ENCODE measurements at places on chromosomes 13 and 19.
A peak's percentile ranks its signal among the peaks of the same experiment; 100 is the strongest.

DNA sequence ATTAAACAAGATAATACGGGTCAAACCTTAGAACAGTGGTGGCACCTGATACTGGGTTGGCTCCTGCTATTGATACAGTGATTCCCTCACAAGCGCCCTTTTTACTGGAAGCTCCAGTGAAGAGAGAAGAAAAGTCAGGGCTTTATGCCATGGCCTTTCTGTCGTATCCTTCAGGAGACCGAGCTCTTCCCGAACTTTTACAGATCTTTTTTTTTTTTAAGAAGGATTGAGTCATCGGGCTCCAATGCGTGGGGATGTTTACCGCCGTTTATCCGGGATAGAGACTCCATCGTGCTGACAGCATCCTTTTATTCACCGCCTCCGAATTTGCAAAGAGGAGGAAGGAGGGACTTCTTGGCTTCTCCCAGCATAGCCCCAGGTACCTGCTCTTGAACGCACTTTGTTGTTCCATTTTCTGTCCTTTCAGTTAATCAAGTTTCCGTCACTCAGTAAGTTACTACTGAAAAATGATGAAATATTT, 574 bp downstream of the ZNF227 start:
- DNase-seq, result no peak

GRCh38 chr13:90680826-90681225, 666.7 kb upstream of the MIR17HG start:
- DNase-seq, result no peak

GRCh38 chr19:9342610-9343304, 18.8 kb downstream of the ZNF559 start:
- DNase-seq, result no peak

- no peak for DNase-seq
Observed at GRCh38 chr13:41568143-41568971, 111.0 kb downstream of the RGCC start.

GRCh38 chr13:110345701-110346100, 38.6 kb downstream of the COL4A2 start:
- no peak for DNase-seq

GRCh38 chr13:24618011-24618955, 61.9 kb upstream of the ATP12A start:
- DNase-seq, result no peak

DNA sequence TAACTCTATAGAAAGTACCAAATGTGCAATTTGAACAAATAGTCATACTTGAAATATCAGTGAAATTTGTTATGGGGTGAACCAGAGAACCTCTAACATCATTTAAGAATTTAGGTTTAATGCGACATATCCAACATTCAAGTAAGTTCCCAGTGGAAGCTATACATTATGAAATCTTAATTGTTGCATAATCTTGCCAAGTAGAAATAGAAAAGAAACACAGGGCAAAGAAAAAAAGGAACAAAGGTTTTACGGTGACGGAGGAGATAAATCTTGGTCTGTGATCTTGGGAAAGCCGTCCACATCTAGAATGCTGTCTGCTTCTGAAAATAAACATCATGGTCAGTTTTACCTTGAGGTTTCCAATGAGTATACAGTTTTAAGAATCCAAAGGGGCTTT, 445.7 kb downstream of the RFC3 start:
- DNase-seq, result no peak

GRCh38 chr19:44737238-44738071, 11.1 kb upstream of the BCL3 start:
- no peak for DNase-seq

DNA sequence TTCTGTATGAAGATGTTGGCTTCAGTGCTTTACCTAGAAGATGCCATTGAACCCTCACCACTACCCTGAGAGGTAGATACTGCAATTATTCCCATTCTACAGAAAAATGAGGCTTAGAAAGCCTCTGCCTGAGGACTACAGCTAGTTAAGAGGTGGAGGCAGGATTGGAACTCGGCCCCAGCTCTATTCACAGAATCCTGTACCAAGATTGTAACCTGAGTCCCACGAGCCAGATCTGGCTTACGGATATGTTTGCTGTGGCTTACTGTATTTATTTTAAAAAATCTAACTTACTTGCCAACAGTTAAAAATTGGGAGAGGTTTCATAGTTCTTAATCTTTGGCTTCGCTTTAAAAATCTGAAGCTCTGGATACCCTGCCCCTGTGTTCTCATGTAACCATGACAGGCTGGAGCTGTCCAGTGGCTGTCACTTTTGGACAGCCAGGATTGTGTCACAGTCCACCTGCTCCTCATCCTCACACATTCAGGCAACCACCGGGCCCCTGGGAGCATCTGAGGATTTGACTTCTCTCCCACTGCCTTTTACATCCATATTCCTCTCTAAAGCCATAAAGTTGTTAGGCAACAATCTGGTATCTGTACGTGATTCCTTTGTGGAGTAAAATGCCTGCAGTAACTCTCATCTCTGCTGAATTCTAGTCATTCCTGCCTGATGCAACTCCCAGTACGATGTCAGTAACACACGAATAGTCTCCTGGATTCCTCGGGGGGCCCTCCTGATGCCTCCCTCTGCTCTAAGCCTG, 160.8 kb upstream of the SERP2 start:
- DNase-seq, result no peak

- peak; percentile 23 for DNase-seq
Observed at GRCh38 chr13:113078902-113079780, 26.4 kb upstream of the F7 start.

GRCh38 chr13:26977541-26977940, 194.1 kb downstream of the USP12 start:
- no peak for DNase-seq

- DNase-seq, result no peak
Observed at GRCh38 chr19:19956434-19957075, 55.8 kb downstream of the ZNF93 start.

DNA sequence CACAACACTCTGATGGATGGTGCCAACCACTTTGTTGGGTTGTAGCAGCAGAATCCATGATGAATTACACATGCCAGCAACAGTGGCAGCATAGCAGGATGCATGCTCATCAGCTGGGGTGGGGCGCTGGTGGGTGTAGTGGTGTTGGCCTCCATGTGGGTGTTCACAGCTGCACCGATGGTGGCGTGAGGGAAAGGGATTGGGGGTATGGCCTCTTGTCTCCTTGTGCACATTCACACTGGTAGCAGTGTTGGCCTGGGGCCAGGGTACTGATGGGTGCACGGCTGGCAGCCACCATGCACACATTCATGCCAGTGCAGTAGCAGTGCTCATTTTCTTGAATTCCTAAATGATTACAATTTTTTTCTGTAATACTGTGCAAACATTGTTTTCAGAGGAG, 2748.8 kb upstream of the PCDH20 start:
- no peak for DNase-seq

DNA sequence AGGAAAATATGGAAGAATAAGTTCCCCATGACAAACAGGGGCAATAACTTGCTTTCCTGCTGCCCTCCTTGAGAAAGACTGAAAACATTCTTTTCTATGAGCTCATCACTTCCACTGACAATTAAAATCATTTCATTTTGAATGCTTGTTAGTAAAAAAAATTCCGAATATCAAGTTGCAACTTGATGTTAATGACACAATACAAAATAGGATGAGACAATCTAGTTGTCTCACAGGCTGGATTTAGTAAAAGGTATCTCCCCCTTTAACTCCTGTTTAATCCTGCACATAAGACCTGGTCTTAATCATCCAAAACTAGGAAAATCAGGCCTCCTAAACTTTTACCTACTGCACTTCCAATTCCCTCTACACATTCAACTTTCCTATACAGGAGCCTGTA, 24.7 kb downstream of the IRS2 start:
- DNase-seq, result no peak

- DNase-seq, result no peak
Observed at GRCh38 chr19:51367255-51367564, 1.0 kb upstream of the ETFB start.

- DNase-seq, result no peak
Observed at GRCh38 chr13:24008679-24009078, 111.4 kb upstream of the C1QTNF9B start.

DNA sequence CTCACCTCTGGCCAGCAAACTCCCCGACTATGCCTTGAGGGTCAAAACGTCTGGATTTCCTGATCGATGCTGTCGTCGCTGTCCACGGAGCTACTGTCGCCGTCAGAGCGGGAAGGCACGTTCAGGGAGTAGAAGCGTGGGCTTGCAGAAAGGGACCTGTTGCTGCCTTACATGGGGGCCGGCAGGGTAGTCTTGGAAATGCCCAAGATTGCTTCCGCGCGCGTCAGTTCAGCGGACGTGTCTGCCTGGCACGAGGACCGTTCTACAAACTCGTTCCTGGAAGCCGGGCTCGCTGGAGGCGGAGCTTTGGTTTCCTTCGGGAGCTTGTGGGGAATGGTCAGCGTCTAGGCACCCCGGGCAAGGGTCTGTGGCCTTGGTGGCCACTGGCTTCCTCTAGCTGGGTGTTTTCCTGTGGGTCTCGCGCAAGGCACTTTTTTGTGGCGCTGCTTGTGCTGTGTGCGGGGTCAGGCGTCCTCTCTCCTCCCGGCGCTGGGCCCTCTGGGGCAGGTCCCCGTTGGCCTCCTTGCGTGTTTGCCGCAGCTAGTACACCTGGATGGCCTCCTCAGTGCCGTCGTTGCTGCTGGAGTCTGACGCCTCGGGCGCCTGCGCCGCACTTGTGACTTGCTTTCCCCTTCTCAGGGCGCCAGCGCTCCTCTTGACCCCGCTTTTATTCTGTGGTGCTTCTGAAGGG, 15.4 kb downstream of the RB1 start:
- no peak for DNase-seq

DNA sequence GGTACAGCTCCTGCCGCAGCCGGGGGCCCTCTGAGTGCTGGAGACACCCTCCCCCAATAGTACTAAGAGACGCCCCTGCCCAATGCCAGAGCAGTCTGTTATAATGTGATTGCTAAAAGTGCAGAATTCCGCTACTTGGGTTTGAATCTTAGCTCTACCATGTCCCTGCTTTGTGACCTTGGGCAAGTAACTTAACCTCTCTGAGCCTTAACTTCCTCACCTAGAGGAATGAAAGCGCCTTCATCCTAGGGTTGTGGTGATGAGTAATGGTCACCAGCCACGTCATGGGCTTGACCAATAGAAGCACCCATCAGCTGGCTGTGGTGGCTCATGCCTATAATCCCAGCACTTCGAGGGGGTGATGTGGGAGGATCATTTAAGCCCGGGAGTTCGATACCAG, 6.5 kb downstream of the PLEKHG2 start:
- DNase-seq, result no peak

GRCh38 chr19:46303691-46304397, 7.0 kb downstream of the HIF3A start:
- peak; percentile 51 for DNase-seq

GRCh38 chr13:113560645-113561416, 23.7 kb upstream of the TFDP1 start:
- DNase-seq, result no peak

DNA sequence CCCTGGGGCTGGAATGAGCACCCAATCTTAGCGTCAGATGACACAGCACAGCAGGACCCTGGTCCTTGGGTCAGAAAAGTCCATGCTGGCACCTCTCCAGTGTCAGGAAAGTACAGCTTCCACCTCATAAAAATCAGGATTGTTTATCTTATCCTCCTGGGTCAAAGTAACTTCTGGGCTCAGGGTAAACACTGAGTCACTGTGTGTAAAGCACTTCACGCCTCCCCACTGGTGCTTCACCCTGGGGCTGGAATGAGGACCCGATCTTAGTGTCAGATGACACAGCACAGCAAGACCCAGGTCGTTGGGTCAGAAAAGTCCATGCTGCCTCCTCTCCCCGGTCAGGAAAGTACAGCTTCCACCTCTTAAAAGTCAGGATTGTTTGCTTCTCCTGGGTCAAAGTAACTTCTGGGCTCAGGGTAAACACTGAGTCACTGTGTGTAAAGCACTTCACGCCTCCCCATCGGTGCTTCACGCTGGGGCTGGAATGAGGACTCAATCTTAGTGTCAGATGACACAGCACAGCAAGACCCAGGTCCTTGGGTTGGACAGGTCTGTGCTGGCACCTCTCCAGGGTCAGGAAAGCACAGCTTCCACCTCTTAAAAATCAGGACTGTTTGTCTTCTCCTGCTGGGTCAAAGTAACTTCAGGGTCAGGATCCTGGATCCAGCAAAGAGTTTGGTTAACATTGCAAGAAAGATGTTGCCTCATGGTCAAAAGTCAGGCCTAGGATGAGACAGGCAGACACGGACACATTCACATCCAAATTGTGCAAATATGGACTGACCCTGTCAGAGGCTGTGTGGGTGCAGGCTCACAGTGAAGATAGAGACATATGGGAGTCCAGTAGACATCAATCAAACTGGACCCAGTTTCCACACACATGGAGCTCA, 39.2 kb upstream of the CYP2A7 start:
- no peak for DNase-seq

DNA sequence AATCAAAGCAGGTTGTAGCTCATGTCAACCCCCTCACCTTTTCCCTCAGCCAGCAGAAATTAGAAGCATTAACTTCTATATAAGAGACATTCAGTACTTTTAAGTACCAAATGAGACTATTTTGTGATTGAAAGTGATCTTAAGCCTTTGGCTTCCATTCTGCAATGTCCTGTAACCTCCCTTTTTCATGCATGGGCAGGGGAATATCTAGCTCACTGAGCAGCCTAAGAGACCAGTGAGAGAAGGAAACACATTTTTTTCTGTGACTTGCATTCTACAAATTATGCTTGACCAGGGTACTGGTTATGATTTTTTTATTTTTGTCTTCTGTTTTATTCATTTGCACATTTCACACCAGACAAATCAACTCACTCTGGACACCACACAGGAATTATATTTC, 369.6 kb downstream of the KCTD12 start:
- DNase-seq, result no peak

DNA sequence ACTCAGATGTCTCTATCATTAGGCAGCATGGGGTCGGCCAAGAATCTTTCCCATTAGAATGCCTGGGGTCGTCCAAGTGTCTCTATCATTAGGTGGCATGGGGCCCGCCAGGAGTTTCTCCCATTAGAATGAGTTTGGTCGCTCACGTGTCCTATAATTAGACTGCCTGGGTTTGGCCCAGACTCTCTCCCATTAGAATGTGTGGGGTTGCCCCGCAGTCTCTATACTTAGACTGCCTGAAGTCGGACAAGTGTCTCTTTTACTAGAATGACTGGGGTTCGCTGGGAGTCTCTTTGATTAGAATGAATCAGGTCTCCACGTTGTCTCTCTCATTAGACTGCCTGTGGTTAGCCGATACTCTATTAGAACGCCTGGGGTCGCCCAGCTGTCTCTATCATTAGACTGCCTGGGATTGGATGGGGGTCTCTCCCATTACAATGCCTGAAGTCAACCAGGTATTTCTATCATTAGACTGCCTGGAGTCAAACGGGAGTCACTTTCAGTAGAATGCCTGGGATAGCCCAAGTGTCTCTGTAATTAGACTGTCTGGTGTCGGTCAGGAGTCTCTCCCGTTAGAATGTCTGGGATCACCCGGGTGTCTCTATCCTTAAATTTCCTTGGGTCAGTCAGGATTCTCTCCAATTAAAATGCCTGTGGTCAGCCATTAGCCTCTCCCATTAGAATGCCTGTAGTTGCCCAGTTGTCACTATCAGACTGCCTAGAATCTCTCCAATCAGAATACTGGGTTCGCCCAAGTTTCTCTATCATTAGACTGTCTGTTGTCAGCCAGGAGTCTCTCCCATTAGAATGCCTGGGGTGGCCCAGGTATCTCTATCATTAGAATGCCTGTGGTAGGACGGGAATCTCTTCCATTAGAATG, 1454.1 kb downstream of the UQCRFS1 start:
- no peak for DNase-seq

Measured in NCI-H187 (cell line).